ENCODE measurements at places on chromosomes 4 and X. TPM values are rescaled to one million over a fixed set of nuclear protein-coding genes. Genes with fewer than 3 reads are reported as not detected.
A peak's percentile ranks its signal among the peaks of the same experiment; 100 is the strongest.

SOD3 gene
- total RNA-seq, result 0.54 TPM

- DNase-seq, result no peak
These were observed 69.7 kb upstream of the PPP3CA start for GRCh38 chr4:101417046-101417445.

DNA sequence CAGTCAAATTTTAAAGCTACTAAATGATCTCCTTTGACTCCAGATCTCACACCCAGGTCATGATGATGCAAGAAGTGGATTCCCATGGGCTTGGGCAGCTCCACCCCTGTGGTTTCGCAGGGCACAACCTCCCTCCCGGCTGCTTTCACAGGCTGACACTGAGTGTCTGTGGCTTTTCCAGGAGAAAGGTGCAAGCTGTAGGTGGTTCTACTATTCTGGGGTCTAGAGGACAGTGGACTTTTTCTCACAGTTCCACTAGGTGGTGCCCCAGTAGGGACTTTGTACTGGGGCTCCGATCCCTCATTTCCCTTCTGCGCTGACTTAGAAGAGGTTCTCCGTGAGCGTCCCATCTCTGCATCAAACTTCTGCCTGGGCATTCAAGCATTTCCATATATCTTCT lies 845.2 kb downstream of the PCDH18 start:
- no peak for DNase-seq

DNA sequence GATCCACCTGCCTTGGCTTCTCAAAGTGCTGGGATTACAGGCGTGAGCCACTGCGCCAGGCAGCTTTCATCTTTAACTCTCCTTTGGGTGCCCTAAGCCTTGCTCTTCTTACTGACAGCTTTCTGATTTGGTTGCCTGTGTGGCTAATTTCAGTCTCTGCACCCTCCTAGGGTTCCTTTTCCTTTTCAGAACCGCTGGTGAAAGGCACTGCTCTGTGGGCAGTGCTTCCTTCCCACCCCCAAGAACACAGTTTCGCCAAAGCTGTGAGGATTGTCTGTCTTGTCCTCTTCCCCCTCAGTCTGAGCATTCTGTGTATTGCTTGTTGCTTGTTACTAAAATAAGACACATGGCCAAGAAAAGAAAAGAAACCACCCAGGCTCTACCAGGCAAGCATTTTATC lies 101.4 kb upstream of the FRMPD3 start:
- no peak for DNase-seq

GRCh38 chrX:118847676-118848075 lies 24.1 kb downstream of the ZCCHC12 start:
- DNase-seq, result peak; percentile 65

- no peak for DNase-seq
These were observed 4.6 kb downstream of the SUV39H1 start for GRCh38 chrX:48700951-48701653.

GRCh38 chrX:8981723-8982122 lies 52.2 kb downstream of the FAM9B start:
- DNase-seq, result no peak

Data from cerebellum (tissue), 4 donors.